Activated gamma-delta T cell treated with anti-CD3 and anti-CD28 coated beads, Interleukin-2, amount 50 U/mL, for 16 hours (primary cell): ENCODE measurements at places on chromosomes 6 and 20.

DNA sequence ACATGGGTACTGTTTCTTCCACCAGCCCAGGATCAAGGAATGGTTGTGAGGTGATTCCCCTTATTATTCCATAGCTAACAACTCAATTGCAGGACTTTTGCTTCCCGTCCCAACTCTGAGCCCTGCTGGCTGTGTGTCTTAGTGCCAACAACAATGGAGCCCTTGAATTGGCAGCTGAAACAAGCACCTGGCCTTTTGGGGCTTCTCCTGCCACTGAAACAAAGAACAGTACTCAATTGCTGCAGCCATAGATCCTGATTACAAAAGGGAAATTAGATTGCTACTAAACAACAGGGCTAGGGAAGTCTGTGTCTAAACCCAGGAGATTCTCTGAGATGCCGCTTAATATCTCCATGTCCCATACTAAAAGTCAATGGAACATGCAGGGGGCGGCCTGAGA, 61.3 kb upstream of the CARMIL1 start:
- DNase-seq = no peak

DNA sequence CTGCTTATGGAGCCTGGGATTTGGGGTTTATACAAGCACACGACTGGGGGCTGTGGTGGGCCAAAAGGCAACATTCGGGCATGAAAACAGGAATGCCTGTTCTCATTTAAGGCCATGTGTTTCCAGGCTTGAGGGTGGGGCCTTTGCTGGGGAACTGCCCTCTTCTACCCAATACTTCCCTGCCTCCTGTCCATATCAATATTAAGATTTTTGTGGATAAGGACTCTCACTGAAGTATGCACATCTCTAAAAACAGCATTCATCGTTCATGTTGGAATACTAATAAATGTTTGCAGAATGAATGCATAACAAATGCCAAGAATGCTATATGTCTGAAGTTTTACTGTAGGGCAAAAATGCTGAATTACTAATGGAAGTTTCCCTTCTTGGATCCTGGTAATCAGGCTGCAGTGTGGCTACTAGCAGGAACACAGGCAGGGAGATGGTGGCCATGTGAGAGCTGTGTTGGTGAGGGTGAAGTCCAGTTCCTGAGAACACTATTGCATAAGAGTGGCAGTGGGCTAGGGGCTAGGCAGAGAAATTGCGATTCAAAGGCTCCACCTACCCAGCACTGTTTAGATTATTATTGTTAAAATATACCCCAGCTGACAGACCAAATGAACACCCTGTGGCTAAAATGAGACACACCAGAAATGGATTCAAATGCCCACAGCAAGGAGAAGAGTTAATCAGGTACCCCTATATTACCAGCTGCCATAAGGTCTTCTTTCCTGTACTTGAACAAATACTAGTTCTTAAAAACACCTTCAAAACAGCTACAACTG, 644.3 kb downstream of the EPM2A start:
- no peak for DNase-seq

- DNase-seq = no peak
Observed at GRCh38 chr20:20480689-20481088, 112.8 kb downstream of the INSM1 start.

- DNase-seq = no peak
Observed at GRCh38 chr20:8005575-8006366, 13.8 kb downstream of the TMX4 start.

- no peak for DNase-seq
Observed at GRCh38 chr6:26309731-26310142, 55.3 kb upstream of the BTN3A2 start.

DNA sequence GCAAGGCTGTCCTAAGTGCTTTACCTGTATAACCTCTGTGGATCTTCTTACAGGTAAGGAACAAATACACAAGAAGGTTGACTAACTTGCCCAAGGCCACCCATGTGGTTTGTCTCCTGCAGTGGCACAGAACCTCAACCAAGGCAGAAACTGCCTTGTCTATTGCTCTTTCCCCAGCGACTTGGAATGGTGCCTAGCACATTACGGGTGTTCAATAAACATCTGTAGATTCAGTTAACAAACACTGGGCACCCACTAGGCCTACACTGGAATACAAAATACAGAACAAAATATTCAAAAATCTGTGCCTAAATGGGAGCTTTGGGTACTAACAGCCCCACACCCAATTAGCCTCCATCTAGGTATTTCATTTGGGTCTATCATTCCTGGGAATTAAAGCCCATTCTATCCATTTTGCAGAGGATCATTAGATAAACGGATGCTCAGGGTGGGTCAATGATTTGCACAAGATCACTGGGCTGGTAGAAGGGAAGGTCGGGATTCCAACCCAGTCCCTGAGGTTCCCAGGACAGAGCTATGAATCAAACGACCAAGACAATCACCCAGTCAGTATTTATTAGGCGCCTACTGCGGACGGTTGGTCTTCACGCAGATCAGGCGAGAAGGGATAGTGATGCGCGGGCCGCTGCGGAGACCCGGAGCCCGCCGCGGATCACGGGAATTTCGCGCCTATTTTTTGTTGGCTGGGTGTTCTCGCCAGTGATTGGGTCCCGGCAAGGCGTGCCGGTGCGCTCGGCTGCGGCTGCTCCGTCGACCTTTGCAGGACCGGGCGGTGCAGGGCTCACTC, at the start of gene STK35:
Gene STK35, plus strand, starts transcription at position 771 of the 808 bp plus-strand sequence. CDS start 55 bp downstream, outside the sequence.
- no peak for DNase-seq

DNA sequence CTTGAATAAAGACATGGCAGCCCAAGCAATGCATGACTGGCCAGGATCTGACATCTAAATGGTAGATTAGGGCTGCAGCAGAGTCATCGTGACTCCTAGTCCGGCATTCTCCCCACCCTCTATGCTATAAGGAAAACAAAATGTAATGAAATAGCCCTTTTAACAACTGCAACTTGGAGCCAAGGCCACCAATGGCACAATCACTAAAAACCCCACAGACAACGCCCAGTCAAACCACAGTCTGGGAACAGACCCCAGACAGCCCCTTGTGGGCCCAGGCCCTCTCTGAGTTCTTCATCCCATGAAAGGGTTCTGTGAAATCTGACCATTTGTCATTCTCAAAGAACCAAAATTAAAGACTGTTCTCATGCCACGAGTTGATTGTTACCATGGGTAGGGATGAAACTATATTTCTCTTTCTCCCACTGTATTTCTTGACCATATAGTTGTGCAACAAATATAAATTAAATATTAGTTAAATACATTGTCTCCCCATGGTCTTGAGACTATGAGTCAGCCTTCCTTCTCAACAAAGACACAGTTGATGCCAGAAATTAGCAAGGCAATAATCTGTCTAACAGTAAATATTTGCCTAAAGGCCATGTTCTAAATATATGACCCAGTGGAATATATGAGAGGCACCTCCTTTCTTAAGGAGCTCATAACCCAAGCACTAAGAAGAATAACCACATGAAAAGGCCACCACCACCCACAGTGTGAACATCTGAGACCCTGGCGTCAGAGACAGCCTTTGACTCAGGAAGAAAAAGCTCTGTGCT, 85.6 kb upstream of the SSTR4 start:
- DNase-seq = no peak

GRCh38 chr6:116529466-116530290, 15.8 kb downstream of the TRAPPC3L start:
- no peak for DNase-seq

DNA sequence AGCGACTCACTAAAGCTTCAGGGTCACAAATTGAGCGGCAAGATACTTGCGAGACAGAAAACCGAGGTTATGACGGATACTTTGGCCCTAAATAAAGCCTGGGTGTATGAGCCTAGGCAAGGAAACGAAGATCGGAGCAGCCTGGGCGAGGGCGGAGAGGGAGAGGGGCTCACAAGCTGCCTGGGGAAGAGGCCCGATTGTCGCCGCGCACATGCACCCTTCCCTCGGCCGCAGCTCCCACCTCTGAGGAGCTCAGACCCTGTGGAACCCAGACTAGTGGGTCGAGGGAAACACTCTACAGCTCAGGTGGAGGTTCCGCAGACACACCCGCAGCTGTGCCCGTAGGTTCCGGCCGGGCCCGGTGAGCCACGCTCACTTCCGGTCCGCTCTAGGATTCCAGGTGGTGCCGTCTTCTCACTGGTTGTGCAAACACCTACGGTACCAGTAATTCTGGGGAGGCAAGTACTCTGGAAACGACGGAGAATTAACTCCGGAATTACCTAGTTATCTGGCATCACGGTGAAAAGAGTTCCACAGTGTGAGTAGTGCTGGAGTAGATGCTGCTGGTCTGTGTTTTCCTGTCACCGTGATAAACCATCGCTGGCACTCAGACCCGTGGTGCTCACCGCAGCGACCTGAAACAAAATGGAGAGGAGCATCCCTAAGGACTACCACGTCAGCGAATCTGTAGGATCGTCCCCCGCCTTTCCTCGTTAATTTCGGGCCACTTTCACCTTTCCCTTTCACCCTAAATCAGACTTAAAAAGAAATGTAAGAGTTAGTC, 61.5 kb downstream of the GPX5 start:
- DNase-seq = peak; percentile 23

DNA sequence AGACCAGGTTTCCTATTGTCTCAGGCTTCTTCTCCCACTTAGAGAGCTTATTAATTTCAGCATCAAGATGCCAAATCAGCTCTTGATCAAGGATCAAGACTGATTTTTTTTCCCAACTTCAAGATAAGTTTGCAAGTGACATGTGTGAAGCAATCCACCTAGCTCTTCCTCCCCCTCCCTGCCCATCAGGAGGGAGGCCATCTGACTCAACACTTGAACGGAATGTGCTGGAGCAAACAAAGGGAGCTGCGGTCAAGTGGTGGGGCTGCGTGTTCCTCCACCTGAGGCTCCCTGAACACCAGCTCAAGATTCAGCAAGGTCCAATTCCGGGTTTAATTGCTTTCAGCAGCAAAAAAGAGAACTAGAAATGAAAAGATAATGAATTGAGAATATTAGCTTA, 38.7 kb downstream of the TTI1 start:
- no peak for DNase-seq

DNA sequence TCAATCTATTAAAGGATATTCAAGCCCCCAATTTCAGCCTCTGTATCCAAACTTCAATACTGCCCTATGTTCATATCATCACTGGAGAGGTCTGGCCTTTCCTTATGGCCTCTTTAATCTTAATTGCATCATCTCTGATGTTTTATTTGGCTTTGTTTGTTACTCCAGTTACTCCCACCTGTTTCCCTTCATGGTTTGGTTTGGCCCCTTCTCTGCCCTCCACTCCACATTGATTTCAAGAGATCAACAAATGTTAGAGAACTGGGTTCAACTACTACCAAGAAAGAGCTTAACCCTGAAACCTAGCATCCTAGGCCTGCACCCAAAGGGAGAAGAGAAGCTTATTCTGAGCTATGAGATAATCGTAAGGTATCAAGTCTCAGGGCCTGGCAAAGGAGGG, 221.6 kb downstream of the LAMA2 start:
- DNase-seq = no peak

DNA sequence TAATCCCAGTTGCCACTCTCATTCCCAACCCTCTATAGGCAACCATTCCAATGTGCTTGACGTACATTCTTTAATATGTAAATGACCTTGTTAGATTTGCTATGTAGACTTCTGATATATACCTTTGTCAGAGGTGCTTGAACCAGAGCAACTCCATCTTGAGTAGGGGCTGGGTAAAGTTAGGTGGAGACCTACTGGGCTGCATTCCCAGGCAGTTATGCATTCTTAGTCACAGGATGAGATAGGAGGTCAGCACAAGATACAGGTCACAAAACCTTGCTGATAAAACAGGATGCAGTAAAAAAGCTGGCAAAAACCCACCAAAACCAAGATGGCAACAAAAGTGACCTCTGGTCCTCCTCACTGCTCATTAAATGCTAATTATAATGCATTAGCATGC, 8.3 kb upstream of the HM13 start:
- no peak for DNase-seq

DNA sequence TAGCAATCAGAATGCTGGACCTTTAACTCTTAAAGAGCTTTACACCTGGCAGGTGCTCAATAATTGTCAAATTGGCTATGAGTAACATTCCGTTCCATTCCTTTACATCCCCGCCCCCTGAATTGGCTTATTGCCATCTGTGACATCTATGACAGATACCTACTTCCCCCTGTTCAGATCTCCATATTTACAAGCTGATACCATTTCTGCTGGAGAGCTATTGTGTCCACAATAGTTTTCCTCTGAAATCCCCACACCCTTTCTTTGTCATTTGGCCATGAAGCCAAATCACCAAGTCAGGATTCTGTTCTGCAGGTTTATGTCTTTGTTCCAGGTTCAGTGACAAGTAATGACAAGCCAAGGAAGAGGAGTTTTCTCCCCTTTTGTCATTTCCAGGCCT, 3.2 kb downstream of the CDH26 start:
- no peak for DNase-seq

- DNase-seq = no peak
Observed at GRCh38 chr6:29845405-29846006, 17.9 kb downstream of the HLA-G start.

DNA sequence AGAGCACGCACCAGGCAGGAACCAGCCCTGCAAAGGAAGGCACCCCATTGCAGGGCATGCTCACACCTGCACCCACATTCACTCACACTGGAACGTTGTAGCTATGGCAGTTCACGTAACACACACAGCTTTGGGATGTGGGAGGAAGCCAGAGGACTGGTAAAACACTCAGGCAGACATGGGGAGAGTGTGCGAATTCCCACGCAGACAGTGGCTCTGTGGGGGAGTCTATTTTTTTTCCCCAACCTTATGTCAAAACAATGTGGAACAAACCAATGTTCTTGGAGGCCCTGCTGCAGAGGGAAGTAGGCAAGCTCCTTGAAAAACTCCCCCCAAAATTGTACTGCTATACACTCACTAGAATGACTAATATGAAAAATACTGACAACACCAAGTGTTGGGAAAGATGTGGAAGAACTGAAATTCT, 91.0 kb downstream of the PPP1R14C start:
- no peak for DNase-seq

DNA sequence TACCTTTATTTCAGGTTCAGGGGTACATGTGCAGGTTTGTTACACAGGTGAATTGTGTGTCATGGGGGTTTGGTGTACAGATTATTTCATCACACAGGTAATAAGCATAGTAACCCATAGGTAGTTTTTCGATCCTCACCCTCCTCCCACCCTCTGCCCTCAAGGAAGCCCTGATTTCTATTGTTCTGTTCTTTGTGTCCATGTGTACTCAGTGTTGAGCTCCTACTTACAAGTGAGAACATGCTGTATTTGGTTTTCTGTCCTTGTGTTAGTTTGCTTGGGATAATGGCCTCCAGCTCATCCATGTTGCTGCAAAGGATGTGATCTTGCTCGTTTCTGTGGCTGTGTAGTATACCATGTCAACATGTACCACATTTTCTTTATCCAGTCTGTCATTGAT, 66.0 kb downstream of the STK4 start:
- no peak for DNase-seq

- DNase-seq = no peak
Observed at GRCh38 chr20:16412906-16413305, 160.3 kb downstream of the KIF16B start.

DNA sequence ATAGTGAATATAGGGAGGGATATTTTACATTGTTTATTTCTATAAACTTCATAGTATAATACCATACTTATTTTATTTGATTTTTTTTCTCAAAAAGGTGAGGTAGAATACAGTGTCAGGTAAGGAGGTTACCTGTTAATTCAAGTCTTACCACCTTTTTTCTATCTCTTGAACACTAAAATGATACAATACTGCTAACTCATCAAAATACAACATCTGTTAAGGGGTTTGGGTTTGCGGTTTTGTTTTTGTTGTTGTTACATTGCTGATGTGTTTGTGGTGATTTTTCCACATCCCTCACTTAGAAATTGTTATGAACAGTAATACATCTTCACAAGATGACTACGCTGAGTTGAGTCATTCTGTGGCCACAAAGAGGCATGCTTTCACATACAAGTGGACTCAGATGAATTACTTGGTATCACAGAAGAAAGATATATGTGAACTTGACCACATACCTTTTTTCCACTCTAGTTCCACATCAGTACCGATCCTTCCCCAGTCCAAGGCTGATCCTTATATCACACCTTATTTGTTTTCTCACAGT, 139.4 kb upstream of the ID4 start:
- no peak for DNase-seq
